Natural killer cell treated with Interleukin-12 subunit alpha and Interleukin-12 subunit beta and Interleukin-15 and Interleukin-18, amount 100 ng/mL, for 72 hours (primary cell): ENCODE measurements at places on chromosomes 1 and 21.

DNA sequence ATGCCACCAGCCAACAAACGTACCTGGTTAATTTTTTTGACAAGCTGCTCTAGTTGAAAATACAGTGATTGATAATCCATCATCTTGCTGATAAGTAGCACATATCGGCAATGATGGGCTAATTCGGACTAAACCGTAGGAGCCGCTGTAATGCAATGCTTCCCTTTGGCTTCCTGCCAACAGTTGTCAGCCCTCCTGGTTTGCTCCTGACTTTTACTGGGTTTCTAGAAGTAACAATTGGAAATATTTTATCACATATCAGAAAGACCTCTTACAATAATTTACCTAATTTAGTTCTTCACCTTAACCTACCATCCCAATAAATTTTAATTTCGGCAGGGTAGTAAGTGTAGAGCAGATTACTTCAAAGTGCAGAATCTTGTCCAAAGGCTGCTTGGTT lies 148.5 kb downstream of the DHRS3 start:
- DNase-seq, result no peak

DNA sequence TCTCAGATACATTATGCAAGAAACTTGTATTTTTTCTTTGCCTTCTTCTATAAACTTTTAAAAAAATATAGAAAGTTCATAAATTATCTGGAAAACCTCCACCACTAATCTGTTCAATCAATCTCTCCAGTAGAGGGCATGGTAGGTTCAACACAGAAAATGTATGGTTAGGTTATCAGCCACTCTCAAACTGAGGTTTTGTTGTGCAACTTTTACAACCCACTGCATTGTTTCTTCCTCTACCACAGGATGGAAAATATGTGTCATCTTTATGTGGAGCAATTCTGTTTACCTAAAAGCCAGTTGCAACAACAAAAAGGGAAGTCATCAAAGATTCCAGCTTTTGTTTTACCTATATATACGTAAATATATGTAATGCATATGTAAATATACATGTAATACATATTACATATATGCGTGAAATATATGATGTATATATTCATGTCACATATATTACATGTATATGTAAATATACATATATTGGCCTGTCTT lies 3.0 kb upstream of the RGS2 start:
- DNase-seq, result peak; percentile 71

GRCh38 chr1:11272832-11273594 lies at the start of gene UBIAD1:
Gene UBIAD1 (plus strand): TSS chr1:11273198. CDS start chr1:11273532, 334 bp downstream.
- DNase-seq, result peak; percentile 85

- no peak for DNase-seq
Observed at GRCh38 chr1:47469390-47469759, 31.5 kb downstream of the FOXD2 start.

- DNase-seq, result no peak
Observed at GRCh38 chr1:230641346-230641745, 935 bp upstream of the COG2 start.

DNA sequence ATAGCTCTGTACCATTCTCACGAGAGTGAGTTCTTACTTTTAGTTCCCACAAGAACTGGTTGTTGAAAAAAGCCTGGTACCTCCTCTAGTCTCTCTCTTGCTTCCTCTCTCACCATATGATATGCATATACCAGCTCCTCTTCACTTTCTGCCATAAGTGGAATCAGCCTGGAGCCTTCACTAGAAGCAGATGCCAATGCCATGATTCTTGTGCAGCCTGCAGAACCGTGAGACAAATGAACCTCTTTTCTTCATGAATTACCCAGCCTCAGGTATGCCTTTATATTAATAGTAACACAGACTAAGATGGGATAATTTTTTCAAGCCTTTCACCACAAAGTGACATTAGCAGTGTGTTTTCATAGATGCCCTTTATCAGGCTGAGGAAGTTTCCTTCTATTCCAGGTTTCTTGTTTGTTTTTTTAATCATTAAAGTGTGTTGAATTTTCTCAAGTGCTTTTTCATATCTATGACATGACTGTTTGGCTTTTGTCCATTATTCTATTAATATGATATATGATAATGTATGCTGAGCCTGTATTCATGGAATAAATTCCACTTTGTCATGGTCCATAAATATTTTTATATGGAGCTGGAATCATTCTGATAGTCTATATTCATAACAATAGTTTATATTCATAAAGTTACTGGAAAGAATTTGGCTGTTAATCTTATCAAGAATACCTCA lies 40.7 kb upstream of the C1orf185 start:
- no peak for DNase-seq
